ENCODE measurements at places on chromosomes 6 and 20.

- no peak for DNase-seq
Observed at GRCh38 chr6:167684276-167685104, 142.2 kb upstream of the AFDN start.

DNA sequence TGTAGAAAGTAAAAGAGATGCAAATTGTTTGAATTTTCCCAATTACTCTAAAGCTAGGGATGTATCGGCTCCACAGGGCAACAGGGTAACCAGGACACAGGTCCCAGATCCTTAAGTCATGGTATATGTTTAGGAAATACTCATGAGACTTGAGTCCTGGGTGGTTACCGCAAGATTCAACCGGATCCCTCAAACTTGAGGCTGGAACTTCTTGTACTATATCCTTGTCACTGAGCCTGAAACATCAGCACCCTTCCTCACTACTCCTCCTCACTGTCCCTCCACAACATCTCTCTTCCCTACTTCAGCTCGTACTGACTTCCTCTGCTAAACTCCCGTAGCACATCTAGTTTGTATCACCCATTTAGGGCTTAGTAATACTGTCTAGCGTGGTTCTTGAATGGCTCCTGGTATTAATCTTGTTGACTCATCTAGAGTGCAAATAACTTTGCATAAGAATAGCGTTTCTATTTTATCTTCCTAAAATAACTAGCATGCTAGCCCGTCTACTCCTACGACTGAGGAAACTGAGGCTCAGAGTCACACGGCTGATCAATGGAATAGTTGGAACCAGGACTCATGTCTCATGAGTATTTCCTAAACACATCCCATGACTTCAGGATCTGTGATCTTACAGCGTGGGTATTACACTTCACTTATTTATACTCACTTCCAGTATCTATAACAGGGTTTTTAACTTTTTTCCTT is 72.1 kb downstream of the FILIP1 start:
- no peak for DNase-seq

DNA sequence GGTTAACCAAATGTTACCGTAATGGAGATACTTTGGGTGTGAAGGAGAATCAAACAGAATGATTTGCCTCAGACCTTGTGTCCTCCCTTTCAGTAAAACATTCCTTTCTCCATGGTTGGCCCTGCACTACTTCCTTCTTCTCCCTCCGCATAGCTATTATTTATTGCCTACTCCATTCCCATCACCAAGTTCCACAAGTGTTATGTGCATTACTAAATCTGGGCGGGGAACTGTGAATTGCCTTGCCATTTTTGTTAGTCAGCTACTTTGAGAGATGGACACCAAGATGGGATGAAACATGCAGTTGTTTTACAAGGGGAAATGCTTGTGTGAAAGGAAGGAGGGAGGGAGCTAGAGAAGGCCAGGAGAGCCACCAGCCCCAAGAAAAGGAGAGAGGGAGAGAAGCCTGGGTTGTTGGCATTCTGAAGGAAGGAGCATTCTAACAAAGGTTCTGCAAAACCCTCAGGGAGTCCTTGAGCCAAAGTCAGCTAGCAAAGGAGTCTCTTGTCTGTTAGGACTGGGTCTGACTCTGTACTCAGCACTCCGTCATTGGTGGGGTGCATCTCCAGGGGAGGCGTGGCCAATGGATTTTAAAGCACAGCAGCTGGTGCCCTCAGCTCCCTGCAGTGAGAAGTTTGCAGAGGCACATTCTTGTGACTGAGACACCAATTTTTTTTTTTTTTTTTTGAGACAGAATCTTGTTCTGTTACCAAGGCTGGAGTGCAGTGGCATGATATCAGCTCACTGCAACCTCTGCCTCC is 83.6 kb upstream of the CHD6 start:
- peak; percentile 24 for DNase-seq

GRCh38 chr20:6707321-6707831 is 60.1 kb upstream of the BMP2 start:
- no peak for DNase-seq

DNA sequence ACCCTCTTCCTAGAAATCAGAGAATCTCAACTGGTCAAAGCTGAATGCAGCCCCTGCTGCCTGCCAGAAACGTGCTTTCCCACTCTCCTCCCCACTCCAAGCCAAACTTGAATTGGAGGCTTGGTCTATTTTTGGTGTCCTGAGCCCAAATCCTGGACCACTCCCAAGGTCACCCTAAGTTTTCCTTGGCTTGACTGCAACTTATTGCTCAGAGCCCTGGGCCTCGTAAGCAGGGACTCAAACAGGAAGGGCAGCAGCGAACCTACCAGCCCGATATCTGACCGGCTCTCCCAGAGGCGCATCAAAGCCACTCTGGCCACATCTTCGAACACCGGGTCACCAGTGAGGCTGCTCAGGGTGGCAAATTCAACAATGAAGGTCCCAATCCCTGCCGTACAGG is 12.7 kb downstream of the EDEM2 start:
- DNase-seq: no peak

GRCh38 chr6:170029416-170030283 is 261.2 kb downstream of the DLL1 start:
- DNase-seq: no peak

- DNase-seq: no peak
Observed at GRCh38 chr6:38043259-38043753, 223.8 kb downstream of the ZFAND3 start.

- no peak for DNase-seq
Observed at GRCh38 chr6:50887112-50887511, 68.4 kb downstream of the TFAP2B start.

GRCh38 chr20:22805996-22806395 is 221.6 kb upstream of the FOXA2 start:
- no peak for DNase-seq

DNA sequence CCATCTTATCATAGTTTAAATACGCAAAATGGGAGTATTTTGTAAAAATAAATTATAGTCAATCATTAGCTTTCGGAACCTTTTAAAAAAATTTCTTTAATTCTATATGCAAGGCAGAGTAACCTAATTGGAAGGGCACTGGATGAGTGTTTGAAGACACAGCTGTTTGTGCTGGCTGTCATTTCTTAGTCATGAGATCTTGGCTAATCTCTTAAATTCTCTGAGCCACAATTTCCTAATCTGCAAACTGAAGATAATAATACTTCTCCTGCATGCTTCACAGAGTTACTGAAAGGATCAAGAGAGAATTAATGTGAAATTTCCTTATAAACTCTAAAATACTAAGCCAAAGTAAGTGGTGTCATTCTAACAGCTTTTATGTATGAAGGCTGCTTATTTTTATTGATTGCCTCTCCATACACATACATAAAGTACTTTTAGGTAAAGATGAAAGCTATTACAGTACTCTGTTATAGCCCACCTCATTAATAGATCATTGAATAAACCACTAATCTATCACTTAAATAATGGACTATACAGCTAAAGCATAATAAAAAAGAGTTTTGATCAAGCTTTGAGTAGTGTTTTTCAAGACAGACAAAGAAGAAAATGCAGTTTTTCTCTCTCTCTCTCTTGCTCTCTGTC is 383.7 kb upstream of the IRAK1BP1 start:
- no peak for DNase-seq

- no peak for DNase-seq
Observed at GRCh38 chr6:146910611-146911010, 293.6 kb upstream of the STXBP5 start.

DNA sequence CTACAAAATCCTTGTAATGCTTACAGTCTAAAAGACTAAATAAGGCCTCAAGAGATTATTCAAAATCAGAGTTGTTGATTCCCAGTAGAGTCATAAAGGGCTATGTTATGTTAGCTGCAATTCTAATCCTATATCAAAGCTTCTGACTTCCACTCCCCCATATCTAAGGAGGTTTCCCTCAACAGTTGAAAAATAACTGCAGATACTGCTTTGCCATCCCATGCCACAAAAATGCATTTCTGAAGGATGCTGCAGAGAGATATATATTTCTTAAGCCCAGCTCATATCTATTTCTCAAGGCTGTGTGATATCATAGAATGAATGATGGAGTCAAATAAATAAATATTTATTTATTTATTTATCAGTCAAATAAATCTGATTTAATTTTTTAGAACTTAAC is 332.3 kb downstream of the LAMA2 start:
- DNase-seq: no peak

GRCh38 chr20:62508641-62509051 is 32.9 kb upstream of the GATA5 start:
- DNase-seq: no peak

- no peak for DNase-seq
Observed at GRCh38 chr6:35425284-35425683, 26.9 kb upstream of the FANCE start.

- DNase-seq: peak; percentile 79
Observed at GRCh38 chr20:36861875-36862801, 13.8 kb upstream of the TLDC2 start.

DNA sequence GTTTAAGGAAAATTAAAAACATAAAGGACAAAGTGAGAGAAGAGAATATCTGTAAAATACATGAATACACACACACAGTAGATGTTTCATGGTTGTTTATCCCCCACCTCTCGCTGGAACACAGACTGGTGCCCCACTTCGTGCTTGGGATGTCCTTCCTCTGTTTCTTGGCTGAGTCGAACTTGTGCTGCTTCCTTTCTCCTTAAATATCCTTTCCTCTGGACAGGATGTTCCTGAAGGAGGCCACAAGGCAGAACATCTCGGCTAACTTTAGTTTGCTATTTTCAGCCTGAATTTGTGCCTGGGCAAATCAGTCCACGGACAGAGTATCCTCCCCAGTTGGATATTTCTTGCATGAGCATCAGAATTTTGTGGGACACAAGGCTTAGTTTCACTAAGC is 54.7 kb upstream of the ZMYND8 start:
- no peak for DNase-seq

- peak; percentile 69 for DNase-seq
Observed at GRCh38 chr6:26536571-26537159, 1.5 kb upstream of the HMGN4 start.

DNA sequence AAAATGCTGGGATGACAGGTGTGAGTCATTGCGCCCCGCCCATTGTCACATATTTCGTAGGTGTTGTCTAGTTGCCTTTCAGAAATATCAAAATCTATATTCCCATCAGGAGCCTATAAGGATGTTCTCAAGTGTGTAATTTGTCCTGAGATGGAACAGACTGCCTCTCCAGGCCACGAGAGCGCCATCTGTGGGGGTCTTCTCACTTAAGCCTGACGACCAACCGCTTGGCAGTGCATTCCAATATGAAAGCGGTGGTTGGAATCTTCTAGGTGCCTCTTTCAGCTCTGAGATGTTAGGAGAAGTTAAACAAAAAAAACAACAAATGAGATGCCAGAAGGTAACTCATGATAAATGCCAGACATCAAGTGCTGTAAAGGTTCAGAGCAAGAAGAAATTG is 488.5 kb downstream of the QKI start:
- no peak for DNase-seq

GRCh38 chr6:139433631-139434419 is 59.4 kb upstream of the CITED2 start:
- no peak for DNase-seq

DNA sequence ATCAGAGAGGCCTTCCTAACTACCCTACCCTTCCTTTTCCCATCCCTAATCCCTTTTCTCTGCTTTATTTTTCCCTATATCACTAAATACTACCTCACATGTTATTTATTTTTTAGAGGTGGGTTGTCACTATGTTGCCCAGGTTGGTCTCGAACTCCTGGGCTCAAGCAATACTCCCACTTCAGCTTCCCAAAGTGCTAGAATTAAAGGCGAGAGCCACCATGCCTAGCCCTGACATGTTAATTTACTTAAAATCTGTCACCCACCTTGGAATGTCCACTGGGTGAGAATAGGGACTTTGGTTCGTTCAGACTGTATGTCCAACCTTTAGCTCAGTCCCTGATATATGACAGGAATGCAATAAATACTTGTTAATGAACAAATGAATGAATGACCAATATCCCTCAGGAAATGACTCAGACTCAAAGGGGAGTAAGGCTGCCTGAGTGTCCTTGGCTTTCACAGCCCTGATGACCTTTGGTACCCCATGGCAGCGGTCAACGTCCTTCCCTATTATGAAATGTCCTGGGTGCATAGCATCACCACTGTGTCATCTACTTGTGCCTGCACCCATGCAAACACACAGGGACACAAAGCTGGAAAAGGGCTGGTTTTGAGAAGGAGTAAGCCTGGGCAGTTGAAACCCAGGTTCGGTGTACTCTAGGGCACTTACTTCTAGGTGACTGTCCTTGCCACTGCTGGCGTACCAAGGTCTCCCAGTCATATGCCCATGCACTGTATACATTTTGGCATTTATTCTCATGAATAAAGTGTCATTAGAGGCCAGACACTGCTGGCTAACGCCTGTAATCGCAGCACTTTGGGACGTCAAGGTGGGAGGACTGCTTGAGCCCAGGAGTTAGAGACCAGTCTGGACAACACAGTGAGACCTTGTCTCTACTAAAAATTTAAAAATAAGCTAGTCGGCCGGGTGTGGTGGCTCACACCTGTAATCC is 26.5 kb downstream of the BCL2L1 start:
- DNase-seq: no peak

- DNase-seq: no peak
Observed at GRCh38 chr20:50130356-50130723, 17.4 kb upstream of the UBE2V1 start.

- DNase-seq: no peak
Observed at GRCh38 chr6:56752534-56752933, 109.8 kb upstream of the DST start.

GRCh38 chr6:89667872-89668556 is 29.5 kb upstream of the LYRM2 start:
- DNase-seq: no peak

GRCh38 chr6:5085648-5086293 is 630 bp downstream of the PPP1R3G start:
- DNase-seq: peak; percentile 73

DNA sequence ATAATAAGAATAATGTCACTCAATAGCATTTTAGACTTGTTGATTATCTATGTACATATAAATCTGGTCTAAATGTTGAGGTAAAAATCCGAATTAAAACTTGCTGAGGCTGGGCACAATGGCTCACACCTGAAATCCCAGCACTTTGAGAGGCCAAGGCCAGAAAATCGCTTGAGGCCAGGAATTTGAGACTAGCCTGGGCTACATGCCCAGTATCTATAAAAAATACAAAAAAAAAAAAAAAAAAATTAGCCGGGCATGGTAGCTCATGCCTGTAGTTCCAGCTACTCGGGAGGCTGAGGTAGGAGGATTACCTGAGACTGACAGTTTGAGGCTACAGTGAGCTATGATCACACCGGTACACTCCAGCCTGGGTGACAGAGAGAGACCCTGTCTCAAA is 34.2 kb upstream of the SUPT3H start:
- no peak for DNase-seq

- DNase-seq: no peak
Observed at GRCh38 chr6:8282380-8282779, 153.0 kb downstream of the SLC35B3 start.

- DNase-seq: no peak
Observed at GRCh38 chr6:10733863-10734262, 11.0 kb downstream of the TMEM14C start.

DNA sequence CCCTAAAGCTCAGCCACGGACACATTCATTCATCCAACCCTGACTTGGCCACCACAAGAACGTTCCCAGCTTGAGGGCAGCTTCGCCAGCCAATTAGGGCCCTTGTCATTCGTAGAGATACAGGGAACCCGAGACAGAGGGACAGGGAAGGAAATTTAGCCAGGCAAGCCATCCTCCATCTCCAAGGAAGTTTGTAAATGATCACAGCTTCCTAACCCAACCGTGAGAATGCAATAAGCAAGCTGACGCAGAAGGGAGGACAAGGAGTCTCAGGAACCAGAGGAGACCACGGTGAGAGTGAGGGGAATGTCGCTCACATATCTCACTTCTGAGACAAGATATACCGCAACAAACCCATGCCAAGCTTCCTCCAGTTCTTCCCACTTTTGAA is 1.4 kb downstream of the TRAM2 start:
- no peak for DNase-seq

Measured in ELF-1 (cell line).